ENCODE measurements at places on chromosomes 5 and 9.

- DNase-seq = no peak
Measured at GRCh38 chr9:136403538-136403914, 3.6 kb upstream of the SNAPC4 start.

DNA sequence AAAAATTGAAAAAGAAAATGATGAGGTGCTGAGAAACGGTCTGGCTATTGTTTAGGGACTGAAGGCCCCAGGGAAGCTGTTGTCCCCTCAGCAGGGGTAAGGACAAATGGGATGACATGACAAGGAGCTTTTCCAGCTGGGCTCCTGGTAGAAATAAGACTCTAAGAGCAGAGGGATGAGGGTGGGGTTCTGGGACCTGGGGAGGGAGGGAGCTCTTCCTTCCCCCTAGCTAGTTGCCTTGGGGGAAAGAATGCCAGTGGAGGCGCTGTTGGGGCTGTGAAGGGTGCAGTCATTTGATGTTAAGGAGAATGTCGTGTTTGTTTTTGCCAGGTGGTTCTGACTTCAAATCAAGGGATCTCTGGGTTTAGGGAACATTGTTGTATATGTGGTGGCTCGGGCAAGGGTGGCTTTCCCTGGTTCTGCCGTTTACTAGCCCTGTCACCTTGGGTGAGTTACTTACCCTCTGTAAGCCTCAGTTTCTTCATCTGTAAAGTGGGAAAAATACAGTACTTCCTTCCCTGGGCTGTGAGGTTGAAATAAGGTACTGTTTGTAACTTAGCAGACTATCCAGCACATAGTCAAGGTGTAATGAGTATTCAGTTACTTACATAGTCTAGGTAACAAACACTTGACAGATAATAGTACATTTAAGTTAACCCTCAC, 47.8 kb downstream of the WWC1 start:
- DNase-seq = no peak

DNA sequence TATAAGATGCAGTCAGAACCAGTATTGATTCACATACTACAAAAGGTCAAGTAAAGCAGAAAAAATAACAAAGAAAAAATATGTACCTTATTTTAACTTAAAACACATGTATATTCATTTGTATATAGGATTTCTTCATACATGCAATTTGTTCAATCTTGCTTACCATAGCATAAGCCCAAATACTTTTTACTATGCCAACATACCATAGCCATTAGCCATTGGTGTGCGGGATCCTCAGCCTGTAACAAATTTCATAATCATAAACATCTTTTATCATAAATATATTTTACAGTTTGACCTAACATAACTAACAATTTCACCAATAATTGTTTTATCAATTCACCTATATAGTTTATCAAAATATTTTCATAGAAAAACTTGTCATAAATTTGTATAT, 51.1 kb downstream of the MPDZ start:
- no peak for DNase-seq

GRCh38 chr5:127685662-127686061, 17.5 kb upstream of the CCDC192 start:
- no peak for DNase-seq

DNA sequence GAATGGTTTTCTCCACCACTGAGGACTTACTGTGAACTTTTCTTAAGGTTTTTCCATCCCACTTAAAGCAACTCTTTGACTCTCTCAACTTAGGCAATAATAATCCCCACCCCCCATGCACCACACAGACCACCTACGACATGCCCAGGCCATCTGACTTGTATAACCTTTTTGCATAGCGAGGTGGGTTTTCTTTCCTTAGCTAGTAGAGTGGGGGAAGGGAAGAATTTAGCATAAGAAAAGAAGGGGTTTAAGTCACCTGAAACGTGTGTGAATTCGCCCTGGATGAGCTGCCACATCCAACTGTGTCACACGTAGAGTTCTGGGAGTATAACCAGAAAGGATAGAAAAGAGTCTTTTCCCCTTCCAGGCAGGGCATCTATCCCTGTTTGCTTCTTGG, 262.7 kb downstream of the YTHDC2 start:
- no peak for DNase-seq

DNA sequence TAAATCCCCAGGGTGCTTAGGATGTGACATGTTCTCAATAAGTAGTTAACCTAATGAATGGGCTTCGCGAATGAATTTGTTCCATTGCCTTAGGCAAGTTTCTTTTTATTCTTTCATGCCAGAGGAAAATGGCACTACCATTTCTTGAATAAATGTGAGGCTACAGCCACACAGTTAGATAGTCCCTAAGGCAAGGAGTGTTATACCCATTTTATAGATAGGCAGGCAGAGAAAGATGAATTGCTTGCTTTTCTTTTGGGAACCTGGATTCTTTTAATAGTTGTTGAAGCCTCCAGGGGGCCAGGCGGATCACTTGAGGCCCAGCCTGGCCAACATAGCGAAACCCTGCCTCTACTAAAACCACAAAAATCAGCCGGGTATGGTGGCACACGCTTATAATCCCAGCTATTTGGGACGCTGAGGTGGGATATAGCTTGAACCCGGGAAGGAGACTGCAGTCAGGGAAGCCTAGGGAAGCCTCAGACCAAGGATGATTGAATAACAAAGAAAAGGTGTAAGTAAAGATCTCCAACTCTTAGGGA, 943 bp downstream of the NOP16 start:
- DNase-seq = no peak

- no peak for DNase-seq
Measured at GRCh38 chr9:132669319-132669697, 475 bp downstream of the DDX31 start.

- no peak for DNase-seq
Measured at GRCh38 chr5:169050636-169051035, 250.3 kb downstream of the SLIT3 start.

DNA sequence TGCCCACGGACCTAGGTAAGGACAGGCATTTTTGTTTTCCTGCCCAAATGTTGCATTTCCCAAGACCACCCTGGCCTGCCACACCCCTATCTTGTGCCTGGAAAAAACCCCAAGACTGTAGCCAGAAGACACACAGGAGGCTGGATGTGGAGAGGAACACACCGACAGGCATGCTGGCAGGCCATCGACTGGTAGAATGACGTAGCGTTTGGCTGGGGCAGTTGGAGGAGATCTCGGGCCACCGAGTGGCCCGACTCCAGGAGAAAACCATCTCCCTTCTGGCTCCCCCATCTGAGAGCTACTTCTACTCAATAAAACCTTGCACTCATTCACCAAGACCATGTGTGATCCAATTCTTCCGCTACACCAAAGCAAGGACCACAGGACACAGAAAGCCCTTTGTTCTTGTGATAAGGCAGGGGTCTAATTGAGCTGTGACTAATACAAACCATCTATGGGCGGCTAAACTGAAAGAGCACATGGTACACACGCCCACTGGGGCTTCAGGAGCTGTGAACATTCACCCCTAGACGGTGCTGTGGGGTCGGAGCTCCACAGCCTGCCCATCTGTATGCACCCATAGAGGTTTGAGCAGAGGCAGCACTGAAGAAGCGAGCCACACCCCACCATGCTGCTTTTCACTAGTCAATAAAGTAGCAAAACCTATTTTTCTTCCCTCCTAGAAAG, 38.9 kb upstream of the N4BP3 start:
- DNase-seq = no peak

DNA sequence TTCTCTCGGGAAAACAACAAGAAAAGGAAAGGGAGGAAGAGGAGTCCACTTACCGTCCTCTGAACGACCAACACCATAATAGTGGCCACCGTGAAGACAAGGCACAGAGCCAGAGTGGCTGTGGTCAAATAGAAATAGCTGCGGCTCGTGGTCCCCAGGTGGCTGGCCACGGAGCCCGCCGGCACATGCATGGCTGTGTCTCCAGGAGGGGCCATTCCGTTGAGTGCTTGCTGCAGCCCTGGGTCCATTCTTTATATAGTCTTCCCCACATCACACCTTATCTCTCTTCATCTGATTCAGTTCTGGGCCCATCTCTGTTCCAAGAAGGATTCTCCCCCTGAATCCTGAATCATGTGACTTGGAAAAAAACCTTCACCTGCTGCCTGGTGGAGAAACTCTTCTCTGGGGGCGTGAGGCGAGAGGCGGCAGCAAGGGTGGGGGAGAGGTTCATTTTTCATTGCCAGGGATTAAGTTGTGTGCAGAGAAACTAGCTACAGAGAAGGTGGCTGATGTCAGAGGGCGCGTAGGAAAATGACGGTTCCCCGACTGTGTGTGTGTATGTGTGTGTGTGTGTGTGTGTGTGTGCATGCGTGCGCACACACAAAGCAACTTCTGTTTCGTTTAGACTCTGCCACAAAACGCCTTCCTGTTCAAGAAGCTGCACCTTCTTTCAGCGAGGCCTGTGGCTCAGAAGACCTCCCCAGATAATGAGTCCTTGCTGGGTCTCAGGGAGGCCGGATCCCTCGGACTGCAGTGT, at the start of gene TNFSF8:
TNFSF8 (minus strand) TSS at position 536 of the 757 bp plus-strand sequence; CDS start at position 248, 288 bp downstream.
- DNase-seq = no peak

DNA sequence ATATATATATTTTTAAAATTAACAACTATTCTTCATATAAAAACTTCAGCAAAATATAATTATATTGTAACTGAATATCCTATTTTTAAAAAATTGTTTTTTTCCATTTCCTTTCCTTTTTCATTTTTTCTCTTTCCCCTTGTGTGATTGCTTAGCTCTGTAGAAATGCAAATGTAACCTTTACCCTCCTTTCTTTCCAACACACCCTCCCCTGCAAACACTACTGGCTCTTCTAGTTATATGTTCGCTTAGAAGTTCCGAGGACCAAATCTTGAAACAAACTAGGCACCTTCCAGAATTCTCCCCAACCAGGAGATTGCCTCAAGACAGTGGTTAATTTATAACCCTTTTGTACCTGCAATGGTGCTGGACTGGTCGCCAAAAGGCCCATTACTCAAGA, 1980.0 kb upstream of the CDH6 start:
- DNase-seq = no peak

DNA sequence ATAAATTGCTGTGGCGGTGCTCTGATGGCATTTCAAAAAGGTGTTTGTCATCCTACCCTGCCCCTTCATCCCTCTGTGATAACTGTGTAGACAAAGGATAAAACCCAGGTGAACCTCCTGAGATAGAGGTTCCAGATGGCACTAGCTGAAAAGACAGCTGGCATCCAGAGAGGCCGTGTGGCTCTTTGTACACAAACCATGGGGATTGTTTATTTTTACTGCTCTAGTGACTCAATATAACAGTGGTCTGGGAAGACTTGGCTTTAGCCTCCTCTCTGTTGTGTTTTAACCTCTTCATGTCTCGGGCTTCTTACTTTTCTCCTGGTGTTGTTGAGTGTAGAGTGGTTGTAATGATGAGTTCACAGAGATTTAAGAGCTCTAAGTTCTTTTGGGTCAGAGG, 48.8 kb downstream of the SH3GL2 start:
- DNase-seq = no peak

GRCh38 chr5:39494107-39494510, 69.3 kb upstream of the DAB2 start:
- DNase-seq = no peak

GRCh38 chr9:116693233-116693731, 6.2 kb downstream of the TRIM32 start:
- DNase-seq = no peak

GRCh38 chr9:34526026-34526425, 3.2 kb upstream of the ENHO start:
- DNase-seq = no peak

- peak; percentile 46 for DNase-seq
Measured at GRCh38 chr5:169296419-169297143, 4.4 kb downstream of the SLIT3 start.

GRCh38 chr5:174531782-174532191, 192.6 kb upstream of the MSX2 start:
- DNase-seq = no peak

DNA sequence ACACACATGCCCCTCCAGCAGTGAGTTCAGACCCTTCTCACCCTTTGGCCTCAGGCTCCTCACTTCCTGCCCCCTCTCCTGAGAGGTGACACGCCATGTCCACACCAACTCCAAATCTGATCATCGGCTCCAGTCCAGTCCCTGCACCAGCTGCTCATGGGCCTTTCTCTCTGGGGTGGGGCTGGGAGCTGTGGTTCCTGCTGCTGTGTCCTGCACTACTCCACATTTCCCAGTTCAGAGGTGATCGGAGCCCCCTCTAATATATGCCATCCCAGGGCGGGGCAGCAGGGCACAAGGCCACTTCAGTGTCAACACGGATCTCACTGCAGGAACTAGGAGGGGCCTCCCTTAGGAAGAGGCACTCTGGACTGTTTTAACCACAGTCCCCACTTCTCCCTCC, 91.5 kb downstream of the ADAMTS2 start:
- peak; percentile 1 for DNase-seq

- DNase-seq = no peak
Measured at GRCh38 chr9:35272989-35273388, 111.2 kb downstream of the UNC13B start.

DNA sequence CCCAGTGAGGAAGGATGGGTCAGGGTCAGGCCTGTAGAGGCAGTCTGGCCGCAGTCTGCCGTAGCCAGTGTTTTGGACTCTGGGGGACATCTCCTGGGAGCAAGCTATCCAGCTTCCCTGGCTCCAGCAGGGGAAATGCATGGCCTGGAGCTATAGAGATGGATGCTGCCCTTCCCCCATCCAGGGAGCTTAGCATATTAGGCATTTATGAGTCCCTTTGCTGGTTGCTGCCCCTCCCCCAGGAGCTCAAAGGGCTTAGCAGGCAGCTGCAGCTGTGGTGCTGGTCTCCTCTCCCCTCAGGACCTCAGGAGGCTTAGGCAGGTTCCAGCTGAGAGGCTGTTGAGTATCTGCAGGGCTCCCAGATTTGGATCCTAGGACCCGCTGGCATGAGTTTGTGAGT, 1158.7 kb downstream of the DTWD2 start:
- DNase-seq = no peak

- peak; percentile 27 for DNase-seq
Measured at GRCh38 chr5:133287500-133287899, 235.7 kb downstream of the HSPA4 start.

- DNase-seq = no peak
Measured at GRCh38 chr5:133861161-133861737, 107.2 kb downstream of the C5orf15 start.

DNA sequence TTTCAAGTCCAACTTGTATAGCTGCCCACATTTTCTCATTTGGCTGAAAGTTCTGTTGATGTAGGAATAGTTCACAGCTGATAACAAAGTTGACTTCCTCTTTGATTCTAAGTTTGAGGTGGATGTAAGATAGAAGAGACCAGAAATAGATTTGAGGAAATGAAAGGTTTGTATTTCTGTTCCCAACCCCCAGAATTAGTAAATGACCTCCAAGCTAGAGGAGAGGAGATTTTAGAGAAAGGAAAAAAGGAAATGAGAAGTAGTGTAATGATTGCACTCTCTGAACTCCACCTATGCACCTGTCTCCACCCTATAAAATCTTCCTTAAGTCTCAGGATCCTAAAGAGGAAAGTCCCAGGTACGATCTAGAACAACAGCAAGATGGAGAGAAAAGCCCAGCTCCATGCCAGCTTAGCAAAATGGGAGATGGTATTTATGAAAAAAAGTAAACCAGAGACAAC, 130.4 kb upstream of the POC5 start:
- DNase-seq = no peak

- DNase-seq = no peak
Measured at GRCh38 chr9:94086486-94087345, 2.5 kb downstream of the PTPDC1 start.

DNA sequence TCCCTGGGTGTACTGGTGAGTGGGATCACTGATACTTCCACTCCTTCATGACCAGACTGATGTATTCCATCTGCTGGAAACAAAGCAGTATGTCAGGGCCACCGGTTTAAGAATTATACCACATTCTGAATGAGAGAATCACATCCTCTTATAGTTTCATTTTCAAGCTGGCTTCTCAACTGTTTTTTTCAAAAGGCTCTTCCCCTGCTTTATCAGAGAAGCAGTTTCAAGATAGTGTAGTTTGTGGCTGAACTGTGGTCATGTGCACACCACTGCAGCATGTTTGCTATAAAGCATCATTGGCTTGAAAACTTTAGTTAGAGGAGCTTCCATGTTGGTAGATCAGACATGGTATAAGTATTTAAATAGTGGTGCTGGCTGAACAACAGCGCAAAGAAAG, 450.5 kb upstream of the CDH10 start:
- DNase-seq = no peak

All from uterus (tissue), 4 donors.